Renal cortical epithelial cell (primary cell): ENCODE measurements at places on chromosomes 11 and 22.

GRCh38 chr11:9250139-9250582, 15.0 kb downstream of the DENND5A start:
- peak; percentile 75 for DNase-seq

DNA sequence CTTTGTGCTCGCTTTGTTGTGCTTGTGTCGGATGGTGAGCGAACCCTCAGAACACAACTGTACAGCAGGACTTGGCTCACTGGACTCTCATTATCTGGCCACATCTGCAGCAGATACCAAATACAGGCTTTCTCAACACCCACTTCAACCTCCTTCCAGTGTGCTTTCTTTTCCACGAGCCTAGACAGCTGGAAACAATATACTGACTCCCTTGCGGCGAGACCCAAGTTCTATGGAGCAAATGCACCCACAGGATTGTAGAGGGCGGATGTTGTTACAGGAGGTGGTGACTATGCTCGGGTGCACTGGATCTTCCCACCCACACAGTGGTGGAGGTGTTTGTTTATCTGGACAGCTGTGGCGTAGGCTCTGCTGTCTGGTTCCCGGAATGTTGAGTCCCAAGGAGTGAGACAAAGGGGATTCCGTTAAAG, 204.3 kb downstream of the TENM4 start:
- peak; percentile 85 for DNase-seq

- DNase-seq: peak; percentile 57
These were observed 30.7 kb downstream of the TOM1 start for GRCh38 chr22:35330258-35330861.

GRCh38 chr11:112620621-112621394, 340.4 kb upstream of the NCAM1 start:
- peak; percentile 13 for DNase-seq

- DNase-seq: no peak
These were observed 108.8 kb downstream of the PLEKHA7 start for GRCh38 chr11:16905375-16905774.

DNA sequence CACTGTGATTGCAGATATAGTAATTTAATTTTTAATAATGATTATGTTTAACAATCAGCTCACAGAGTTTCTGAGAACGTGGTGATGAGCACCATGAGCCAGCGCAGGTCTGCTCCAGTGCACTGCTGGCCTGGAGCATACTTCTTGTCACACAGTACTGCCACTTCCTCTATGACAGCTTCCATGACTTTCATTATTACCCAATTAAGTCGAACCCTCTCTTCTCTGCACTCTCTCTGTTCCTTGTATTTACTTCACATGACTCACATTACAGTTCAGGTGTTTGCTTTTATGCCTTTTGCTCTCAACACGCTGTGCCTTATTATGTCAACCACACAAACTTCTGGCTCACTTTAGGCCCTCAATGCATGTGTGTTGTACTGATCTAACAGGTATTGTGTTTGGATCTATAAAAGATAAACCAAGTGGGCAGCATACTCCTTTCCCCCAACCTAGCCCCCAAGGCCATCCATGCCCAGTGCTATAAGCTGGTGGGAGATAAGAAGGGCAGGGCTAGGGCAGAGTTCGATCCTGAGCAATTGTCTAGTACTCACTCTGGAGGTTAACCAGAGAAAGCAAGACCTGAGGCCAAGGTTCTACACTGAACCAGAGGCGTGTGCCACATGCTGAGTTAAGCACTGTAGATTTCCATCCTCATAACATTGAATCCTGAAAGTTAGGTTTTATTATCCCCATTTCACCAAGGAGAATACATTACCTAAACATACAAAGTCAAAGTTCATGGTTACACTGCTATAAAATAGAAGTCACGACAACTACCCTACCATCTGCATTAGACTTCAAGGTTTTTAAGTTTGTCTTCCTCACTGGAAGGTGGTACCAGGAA, 356.5 kb downstream of the INSC start:
- peak; percentile 33 for DNase-seq

DNA sequence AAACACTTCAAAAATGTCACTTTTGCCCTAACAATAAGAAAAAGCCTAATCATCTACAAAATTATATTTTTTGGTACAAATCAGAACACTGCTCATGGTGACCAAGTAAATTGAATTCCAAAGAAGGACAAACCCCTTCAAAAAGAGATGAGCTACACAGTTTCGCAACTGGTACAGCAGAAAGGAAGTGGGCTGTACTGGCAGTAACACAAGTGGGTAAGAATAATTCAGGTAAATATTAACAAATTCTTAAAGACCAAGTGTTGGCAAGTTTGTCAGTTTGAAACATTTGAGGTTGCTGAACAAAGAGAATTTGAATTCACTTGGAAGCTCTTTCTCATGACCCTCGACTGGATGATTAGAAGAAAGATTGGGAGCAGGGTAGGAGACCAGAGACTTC, 35.5 kb downstream of the MSANTD4 start:
- DNase-seq: peak; percentile 84

DNA sequence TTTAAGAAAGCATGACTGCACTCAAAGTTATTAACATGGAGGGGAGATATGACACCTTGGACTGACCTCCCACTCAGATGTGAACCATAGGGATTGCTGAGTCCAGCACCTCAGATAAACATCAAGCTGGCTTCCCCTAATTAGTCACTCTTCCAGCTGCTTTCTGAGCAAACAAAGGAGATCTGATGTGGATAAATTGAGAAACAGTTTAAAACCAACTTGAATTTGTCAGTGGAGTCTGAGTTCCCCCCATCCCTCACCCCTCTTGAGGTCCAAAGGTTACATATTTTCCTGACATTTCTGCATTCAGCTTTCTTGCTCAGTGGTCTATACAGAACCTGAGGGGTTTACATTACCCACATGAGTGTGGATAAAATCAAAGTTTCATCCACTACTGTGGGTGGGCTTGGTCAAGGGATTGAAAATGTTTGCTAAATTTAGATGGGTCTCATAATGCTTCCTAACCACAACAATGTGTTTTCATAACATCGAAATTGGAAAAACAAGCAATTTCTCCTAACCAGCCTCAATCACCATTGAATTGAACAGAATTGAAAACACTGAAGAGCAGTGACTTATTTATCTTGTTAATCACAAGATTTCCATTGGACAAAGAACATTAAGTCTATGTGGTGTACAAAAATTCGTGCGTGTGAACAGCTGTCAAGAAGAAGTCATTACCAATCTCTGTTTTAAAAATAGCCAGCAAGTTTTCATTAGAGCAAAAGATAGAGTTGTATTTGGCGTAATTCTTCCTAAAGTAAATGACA, 292.3 kb downstream of the METTL15 start:
- DNase-seq: peak; percentile 19

GRCh38 chr11:44288133-44288526, 21.8 kb downstream of the ALX4 start:
- no peak for DNase-seq
